ENCODE measurements at places on chromosomes 13 and 19. TPM values are rescaled to one million over a fixed set of nuclear protein-coding genes. Genes with fewer than 3 reads are reported as not detected.

Gene CKM
- not detected for total RNA-seq

Gene CNN1
- total RNA-seq: 0.44 TPM

Gene SLC15A1
- total RNA-seq: 0.55 TPM

Gene ATP5F1D
- total RNA-seq: 214 TPM

Gene SIGLEC10
- not detected for total RNA-seq

Gene ERICH6B
- total RNA-seq: not detected

Gene BABAM1
- total RNA-seq: 152 TPM

Gene ZNF77
- total RNA-seq: 2.1 TPM

Gene TEX29
- total RNA-seq: not detected

Gene C19orf85
- total RNA-seq: 0.73 TPM

Gene SOHLH2
- total RNA-seq: 2.3 TPM

Gene LSR
- total RNA-seq: 145 TPM

Gene BRME1
- total RNA-seq: 13.7 TPM
